ENCODE measurements at places on chromosomes 5 and 9.

GRCh38 chr9:39588500-39589137 lies 233.2 kb downstream of the SPATA31A1 start:
- no peak for DNase-seq

DNA sequence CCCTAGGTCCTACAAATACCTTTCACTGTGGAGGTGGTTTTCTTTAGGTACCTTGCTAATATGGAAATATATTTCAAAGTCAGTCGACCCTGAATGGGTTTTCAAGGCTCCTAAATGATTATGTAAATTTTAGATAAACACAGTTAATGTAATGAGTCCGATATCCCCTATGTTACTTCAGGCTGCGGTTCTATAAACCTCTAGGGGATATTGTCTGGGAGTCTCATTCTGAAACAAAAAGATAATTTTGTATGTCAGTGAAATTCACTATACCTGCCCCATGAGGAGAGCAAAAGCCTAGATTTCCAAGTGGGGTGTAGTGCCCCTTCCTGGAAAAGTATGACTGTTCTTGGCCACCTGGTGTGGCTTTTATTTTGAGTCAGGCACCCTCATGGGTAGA lies 377.3 kb downstream of the ICE1 start:
- DNase-seq: no peak

GRCh38 chr9:107190061-107190935 lies 92.8 kb upstream of the RAD23B start:
- no peak for DNase-seq

DNA sequence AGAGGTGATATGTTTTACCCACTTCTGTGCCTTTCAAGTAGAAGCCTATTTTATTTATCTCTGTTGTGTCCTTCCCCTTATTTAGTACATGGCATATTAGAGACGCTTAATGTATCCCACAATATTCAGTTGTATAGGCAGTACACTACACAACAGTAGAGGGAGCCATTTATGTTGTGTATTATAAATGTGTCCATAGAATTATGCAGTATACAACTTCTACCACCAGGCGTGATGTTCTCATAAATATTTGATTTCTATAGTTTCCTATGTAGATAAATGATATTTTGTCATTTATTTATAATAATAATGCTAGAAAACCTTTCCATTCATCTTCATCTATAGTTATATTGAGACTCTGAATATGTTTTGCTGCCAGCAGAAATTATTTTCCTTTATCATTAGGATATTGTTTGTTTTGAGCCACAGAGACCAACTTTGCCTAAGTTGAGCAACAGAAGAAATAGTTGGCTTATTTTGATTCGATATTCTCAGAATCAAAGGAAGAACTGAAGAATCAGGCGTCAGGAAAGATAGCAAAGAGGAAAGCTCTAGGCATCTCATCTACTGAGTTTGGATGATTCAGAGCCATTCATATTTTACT lies 81.7 kb downstream of the ADAMTS19 start:
- DNase-seq: no peak

DNA sequence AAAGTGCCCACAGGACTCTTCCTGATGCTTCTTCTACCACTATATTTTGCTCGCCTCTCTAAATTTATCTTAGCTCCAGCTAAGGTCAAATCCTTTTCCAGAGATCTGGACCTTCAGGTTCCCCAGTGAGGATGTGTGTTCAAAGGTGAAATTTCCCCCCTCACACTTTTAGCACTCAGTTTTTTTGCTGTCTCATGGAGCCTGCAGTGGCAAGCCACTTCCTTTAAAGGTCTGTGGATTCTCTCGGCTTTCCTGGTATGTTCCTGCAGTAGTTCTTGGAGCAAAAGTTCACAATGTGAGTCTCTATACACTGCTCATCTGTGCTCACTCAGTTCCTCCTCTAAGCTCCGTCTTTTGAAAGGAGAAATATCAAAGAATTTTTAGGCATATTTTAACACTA lies 181.4 kb downstream of the LURAP1L start:
- DNase-seq: no peak

DNA sequence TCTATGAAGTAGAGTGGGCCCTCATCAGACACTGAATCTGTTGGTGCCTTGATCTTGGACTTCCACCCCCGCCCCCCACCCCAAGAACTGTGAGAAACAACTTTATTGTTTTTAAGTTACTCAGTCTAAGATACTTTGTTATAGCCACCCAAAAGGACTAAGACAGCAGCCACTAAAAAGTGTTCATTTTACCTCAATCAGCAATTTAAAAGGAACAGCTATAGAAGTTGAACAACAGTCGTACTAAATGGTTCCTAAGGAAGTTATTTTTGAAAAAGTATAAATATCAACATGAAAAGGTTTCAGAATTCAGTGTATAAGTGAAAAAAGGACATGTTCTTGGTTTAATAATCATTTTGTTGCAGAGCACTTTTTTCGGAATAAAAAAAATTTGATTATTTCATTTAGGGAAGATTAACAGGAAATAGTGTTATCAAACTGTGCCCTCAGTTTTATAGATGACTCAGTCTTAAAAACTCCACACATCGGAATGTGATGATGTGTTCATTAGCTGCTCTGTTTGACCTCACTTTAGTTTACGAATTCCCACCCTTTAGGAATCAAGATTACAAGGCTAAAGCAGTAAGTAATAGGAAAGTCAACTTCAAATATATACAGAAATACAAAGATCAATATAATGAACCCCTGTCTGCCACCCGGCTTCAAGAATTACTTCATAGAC lies 71.2 kb downstream of the MTAP start:
- DNase-seq: no peak

DNA sequence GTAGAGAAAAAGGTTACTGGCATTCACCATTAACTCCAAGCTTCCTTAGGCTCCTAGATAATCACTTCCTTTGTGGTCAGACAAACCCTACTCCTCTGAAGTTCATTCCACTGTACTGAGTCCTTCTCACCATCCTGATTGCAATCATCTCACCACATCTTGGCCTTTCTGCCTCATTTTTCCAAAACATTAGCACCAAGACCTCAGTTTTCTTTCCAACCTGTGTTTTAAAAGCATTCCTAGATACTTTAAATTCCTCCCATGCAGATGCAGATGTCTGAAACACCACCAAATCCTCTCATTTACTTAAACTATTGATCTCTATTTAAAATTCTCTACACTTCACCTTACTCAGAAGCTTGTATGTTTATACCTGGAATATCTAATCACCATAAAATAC lies 961.3 kb upstream of the CTNND2 start:
- DNase-seq: no peak

GRCh38 chr5:67303356-67303755 lies 106.8 kb upstream of the CD180 start:
- no peak for DNase-seq

GRCh38 chr5:4250254-4250653 lies 654.6 kb downstream of the IRX1 start:
- DNase-seq: no peak

DNA sequence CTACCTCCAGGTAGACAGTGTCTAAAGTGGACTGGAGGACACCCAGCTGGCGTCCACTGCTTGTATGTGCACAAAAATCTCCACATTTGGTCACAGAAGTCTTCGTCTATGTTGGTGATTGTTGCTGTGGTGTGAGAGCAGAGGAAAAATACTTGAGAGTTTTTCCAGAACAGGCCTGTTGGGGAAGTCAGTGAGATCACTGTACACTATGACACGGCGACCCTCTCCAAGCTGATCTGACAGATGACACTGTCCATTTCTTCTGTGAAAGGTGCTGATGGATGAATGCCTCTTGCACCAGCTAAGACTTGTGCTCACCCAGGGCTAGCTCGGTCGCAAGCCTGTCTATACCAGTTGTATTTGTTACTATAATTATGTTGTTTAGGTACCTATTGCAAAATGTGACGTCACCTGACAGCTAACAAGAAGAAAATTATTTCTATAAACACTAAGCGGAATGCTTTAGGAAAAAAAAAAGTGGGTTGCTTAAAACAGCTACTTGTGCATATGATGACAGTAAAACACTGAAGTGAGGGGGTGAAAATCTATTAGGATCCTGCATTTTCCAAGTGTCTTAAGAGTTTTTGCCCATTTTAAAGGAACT lies 142.3 kb downstream of the ROR2 start:
- DNase-seq: no peak

GRCh38 chr9:104088416-104088815 lies 5.7 kb upstream of the SMC2 start:
- no peak for DNase-seq

GRCh38 chr5:56025151-56025885 lies 30.6 kb upstream of the IL6ST start:
- no peak for DNase-seq

DNA sequence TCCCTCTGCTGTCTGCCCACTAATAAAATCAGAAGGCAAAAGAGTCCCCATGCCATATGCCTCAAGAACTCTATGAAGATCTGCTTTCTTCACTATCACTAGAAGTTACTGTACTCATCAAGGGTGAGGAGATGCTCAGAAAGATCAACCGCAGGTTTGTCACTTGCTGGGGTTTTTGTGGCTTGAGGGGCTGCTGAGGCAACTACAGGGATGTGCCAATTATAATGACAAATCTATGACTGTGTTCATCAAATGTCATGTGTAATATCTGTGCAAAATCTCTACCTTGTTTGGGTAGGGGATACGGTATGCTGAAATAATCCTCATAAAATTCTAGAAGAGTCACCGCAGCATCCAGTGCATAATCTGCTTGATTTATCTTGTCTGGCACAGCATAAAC lies 13.0 kb downstream of the ERAP1 start:
- DNase-seq: no peak

DNA sequence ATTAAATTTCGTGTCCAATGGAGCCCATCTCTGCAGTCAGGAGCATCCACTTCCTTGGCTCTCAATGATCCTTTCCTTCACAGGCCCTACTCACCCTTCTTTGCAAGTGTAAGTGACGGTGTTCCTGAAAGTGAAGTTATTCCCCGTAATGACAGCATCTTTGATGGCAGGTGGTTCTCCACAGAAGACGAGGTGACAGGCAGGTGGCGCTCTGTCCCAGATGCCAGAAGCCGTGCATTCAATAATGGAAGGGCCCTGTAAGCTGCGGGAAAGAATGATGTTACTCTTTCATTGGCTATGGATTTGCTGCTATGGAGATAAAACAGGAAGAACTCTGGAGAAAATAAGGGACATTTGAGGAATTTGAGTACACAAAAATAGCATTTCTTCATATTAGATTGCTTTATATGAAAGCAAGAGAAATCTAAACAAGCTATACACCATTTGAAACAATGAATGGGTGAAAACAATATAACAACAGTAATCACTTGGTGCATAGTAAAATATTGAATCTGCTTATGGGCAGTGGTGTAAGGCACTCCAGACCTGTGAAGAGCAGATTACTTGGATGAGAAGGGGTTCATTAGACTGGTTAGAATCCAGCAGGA lies 89.9 kb upstream of the TXNDC8 start:
- DNase-seq: no peak

GRCh38 chr9:97638666-97639065 lies 5.0 kb downstream of the NCBP1 start:
- no peak for DNase-seq
